Putamen (tissue), 1 donor: ENCODE measurements at places on chromosomes 4 and X.

GRCh38 chr4:183863155-183863825 lies 41.8 kb upstream of the STOX2 start:
- no peak for DNase-seq

GRCh38 chr4:1628892-1629698 lies 55.0 kb downstream of the FAM53A start:
- peak; percentile 39 for DNase-seq

GRCh38 chr4:39085891-39086290 lies 23.9 kb downstream of the KLHL5 start:
- DNase-seq: no peak

- DNase-seq: no peak
Observed at GRCh38 chrX:7444967-7445366, 297.0 kb upstream of the PUDP start.

DNA sequence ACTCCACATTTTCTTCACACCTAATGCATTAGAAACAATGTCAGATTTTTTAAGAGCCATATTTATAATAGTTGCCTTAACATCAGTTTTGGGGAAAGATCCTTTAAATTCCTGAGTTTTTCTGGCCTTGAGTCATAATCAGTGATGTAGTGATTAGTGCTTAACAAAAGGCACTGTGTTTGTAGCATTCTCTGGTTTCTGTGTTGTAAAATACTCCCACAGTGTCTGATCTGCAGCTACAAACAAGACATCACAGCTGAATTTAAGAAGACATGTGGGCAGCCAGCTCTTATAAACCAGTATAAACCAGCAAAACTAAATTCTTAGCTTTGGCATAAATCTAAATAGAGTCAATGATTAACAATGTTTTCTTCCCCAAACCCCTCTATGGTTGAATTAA lies 233.8 kb downstream of the FSTL5 start:
- peak; percentile 41 for DNase-seq

DNA sequence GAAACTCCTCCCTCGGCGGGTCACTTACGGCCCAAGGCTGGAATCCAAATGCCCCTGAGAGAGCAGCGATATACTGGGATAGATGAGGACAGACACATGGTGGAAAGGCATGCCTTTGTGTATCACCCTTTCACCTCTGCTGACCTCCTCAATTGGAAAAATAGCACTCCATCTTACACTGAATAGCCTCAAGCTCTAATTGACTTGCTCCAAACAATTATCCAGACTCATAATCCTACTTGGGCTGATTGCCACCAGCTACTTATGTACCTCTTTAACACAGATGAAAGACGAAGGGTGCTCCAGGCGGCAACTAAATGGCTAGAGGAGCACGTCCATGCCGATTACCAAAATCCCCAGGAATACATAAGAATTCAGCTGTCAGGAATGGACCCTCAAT lies 1142.2 kb downstream of the ARAP2 start:
- no peak for DNase-seq

DNA sequence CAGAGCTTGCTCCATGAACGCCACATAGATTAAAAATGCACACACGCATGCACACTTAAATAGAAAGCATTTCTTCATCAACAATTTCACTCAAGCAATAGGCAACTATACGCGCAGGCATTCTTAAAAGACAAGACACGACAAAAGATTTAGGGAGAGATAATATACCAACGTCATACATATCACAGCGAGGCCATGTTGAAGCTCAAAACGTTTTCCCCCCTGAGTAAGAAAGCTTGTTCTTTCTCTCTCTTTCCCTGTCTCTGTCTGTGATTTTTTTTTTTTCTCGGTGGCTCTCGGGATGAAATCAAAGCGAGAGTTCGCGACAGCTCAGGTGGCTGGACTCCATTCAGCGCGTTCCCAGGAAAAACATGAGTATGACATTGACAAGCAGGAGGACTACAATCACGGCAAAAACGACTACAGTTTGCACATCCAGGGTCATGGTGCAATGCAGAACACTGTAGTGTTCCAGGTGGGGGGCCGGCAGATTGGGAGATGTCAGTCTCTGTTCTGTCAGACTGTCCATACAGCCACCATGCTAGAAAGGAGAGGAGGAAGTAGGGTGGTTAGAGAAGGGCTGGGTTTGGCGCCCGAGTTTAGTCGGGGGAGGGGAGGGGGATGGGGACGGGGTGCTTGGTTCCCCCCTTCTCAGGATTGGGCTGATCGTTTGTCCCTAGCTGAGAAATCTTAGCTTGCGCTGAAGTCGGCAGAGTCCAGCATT lies 30.7 kb downstream of the ARHGEF9 start:
- no peak for DNase-seq

- DNase-seq: peak; percentile 3
Observed at GRCh38 chr4:170853422-170854021, 763.8 kb upstream of the AADAT start.

DNA sequence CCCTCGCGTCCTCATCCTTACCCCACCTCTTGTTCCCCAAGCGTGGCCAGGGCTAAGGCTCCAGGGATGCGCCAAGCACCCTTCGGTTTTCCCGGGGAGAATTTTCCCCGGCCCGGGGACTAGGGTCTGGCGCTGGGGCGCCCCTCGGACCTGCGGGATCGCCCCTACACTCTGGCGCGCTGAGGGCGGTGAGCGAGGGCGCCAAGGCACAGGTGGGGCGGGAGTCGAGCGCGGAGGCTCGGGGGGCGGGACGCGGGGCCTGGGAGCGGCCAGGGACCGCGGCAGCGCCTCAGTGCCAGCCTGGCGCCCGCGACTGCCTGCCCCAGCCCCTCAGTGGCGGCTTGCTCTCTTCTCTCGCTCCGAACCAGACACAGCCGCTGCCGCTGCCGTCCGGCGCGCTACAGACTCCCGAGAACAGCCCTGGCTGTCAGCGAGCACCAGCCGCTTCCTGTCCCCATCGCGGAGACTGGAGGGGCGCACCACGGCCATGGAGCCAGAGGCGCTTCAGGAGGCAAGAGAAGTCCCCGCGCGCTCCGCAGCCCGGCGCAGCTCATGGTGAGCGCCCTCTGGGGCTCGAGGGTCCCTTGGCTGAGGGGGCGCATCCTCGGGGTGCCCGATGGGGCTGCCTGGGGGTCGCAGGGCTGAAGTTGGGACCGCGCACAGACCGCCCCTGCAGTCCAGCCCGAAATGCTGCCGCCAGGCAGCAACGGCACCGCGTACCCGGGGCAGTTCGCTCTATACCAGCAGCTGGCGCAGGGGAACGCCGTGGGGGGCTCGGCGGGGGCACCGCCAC lies at the start of gene DRD5:
Gene DRD5, plus strand, starts transcription at position 292 of the 793 bp plus-strand sequence. Its CDS starts 396 bp downstream, at position 688.
- no peak for DNase-seq

GRCh38 chr4:122687531-122688061 lies 44.9 kb upstream of the BBS12 start:
- peak; percentile 45 for DNase-seq
